Immature natural killer cell (primary cell): ENCODE measurements at places on chromosomes 7 and 10. TPM values are rescaled to one million over a fixed set of nuclear protein-coding genes. Genes with fewer than 3 reads are reported as not detected.

DNA sequence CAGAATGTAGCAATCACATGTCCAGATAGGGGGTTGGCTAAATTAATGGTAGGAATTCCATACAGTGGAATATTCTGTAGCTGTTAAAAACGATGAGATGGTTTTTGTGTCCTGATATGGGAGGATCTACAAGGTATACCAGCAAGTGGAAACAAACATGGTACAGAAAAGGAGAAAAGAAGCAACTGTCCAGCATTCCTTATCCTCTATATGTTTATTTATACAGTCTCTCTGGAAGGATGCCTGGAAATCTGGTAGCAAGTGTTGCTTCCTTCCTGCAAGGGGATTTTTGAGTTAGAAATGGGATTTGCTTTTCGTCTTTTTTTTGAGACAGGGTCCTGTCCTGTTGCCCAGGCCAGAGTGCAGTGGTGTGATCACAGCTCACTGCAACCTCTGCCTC lies 19.3 kb downstream of the IL15RA start:
- DNase-seq = no peak
- H3K36me3 ChIP-seq = peaks cover 3% of the 10 kb centered on the region
- H3K4me1 ChIP-seq = no peaks in the 10 kb centered on the region

DNA sequence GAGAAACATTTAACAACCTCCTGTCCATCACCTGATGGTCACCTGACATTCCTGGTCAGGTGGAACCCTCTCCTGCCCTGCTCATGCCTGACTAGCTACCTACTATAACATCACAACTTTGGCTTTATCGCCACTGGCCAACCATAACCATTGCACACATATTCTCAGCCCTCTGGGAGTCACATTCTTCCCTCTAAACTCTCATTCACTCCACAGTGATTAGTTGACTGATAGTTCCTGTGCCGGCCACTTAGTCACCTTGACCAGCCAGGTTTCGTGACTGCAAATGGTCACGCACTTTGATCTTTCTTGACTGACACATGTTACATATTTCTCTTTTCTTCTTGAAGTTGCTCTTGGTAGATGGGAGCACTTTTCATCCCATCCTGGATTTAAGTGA lies 50.1 kb downstream of the GNAI1 start:
- no peaks in the 10 kb centered on the region for H3K36me3 ChIP-seq
- H3K27me3 ChIP-seq = no peaks in the 10 kb centered on the region
- no peak overlapping the region for H3K4me3 ChIP-seq
- DNase-seq = no peak
- no peaks in the 10 kb centered on the region for H3K4me1 ChIP-seq

- no peak for DNase-seq
- no peaks in the 10 kb centered on the region for H3K36me3 ChIP-seq
- no peak overlapping the region for H3K4me3 ChIP-seq
- no peak overlapping the region for H3K27ac ChIP-seq
- H3K4me1 ChIP-seq = no peaks in the 10 kb centered on the region
- peaks cover 7% of the 10 kb centered on the region for H3K27me3 ChIP-seq
Observed at GRCh38 chr10:99369551-99369950, 40.4 kb downstream of the CNNM1 start.

Gene AKR1C8
- not detected for polyA plus RNA-seq

Gene GRM3
- polyA plus RNA-seq = not detected

GRCh38 chr10:29914986-29915785 lies 144.2 kb downstream of the JCAD start:
- H3K36me3 ChIP-seq = no peaks in the 10 kb centered on the region
- H3K4me1 ChIP-seq = no peaks in the 10 kb centered on the region
- H3K27me3 ChIP-seq = peaks cover 15% of the 10 kb centered on the region
- no peak for DNase-seq
- H3K4me3 ChIP-seq = no peak overlapping the region

DNA sequence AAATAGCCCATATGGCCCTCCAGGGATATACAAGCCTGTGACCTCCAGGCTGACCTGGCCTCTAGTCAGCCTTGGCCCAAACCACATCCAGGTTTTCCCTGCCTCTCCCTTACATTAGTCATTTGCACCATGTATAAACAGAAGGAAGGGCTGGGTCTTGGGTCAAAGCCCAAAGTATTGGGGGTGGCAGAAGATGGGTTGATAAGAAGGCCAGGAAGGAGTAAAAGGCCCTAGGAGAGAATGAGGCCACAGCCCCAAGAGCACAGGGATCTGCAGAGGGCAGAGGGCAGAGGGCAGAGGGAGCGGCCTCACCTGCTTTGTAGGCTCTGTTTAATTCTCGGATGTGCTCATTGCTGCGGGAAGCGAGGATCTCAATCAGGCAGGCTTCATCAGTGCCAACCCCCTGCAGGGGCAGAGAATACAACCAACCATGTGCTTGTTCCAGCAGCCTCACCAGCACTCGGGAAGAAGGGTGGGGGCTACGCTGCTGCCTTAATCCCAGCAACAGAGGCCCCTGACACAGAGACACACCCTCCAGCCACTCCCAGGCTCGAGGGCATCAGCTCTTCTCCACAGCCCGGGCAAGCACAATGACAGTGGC lies 31.3 kb downstream of the PLAC9 start:
- no peak overlapping the region for H3K4me3 ChIP-seq
- no peak overlapping the region for H3K27ac ChIP-seq
- peaks cover 24% of the 10 kb centered on the region for H3K36me3 ChIP-seq
- H3K27me3 ChIP-seq = peaks cover 4% of the 10 kb centered on the region
- DNase-seq = no peak

DNA sequence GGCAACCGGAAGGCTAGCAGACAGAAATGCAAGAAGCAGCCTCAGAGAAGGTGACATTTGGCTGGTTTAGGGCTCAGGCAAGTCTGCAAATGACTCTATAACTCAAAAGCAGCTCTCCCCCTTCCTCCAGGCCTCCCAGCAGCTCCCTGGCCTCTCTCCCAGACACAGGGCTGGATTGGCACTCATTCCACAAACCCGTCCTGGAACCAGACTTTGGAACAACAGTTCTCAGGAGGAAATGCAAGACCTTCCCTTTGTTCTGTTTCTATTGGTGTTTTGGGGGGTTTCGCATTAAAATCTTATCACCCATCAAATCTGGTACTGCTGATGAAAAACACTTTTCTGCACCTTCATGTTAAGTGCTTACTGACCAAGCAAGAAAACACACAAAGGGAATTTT lies 40.3 kb upstream of the EFCAB10 start:
- no peak for DNase-seq
- H3K27me3 ChIP-seq = no peaks in the 10 kb centered on the region
- no peak overlapping the region for H3K4me3 ChIP-seq
- H3K4me1 ChIP-seq = no peaks in the 10 kb centered on the region
- H3K27ac ChIP-seq = no peak overlapping the region

- H3K36me3 ChIP-seq = peaks cover 12% of the 10 kb centered on the region
- peaks cover 6% of the 10 kb centered on the region for H3K4me1 ChIP-seq
- DNase-seq = no peak
- no peaks in the 10 kb centered on the region for H3K27me3 ChIP-seq
Observed at GRCh38 chr7:105653441-105654005, 72.2 kb upstream of the EFCAB10 start.

DNA sequence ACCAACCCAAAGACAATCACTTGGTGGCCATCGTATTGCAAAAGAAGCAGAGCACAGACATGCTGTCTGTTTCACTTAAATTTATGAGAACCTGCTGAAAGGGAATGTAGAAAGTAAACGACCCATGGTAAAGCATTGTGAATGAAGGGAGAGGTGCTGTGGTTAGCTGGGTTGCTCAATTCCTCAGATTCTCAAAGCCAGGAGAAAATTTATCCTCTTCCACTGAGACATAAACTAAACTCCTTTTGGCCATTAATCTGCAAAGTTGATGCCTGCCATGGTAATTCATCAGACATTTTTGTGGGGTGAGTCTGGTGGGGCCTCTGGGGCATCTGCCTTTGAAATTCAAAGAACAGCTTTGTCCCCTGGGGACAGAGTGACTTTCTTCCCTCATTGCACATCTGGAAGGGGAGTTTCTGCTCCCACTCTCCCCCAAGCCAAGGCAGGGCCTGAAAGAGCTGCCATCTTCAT lies 951.0 kb downstream of the LRMDA start:
- no peak overlapping the region for H3K4me3 ChIP-seq
- no peak for DNase-seq
- H3K4me1 ChIP-seq = no peaks in the 10 kb centered on the region
- H3K27ac ChIP-seq = no peak overlapping the region
- H3K36me3 ChIP-seq = no peaks in the 10 kb centered on the region

DNA sequence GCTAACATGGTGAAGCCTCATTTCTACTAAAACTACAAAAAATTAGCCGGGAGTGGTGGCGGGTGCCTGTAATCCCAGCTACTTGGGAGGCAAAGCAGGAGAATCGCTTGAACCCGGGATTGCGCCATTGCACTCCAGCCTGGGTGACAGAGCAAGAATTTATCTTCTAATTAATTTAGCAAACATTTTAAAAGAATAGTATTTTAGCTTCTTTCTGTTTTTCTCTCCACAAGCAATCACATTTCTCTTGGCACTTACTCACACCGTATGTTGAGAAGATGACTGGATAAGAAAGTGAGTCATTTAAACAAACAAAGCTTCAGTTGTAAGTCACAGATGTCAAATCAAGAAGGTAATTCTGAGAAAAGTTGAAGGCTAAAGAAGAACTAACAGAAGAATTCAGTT lies 264.0 kb downstream of the ARL4A start:
- DNase-seq = no peak
- no peak overlapping the region for H3K4me3 ChIP-seq
- no peak overlapping the region for H3K27ac ChIP-seq
- no peaks in the 10 kb centered on the region for H3K27me3 ChIP-seq
- no peaks in the 10 kb centered on the region for H3K4me1 ChIP-seq

GRCh38 chr10:117005026-117005526 lies at the start of gene SHTN1:
SHTN1 (minus strand) TSS chr10:117005187; CDS start chr10:117005079, 108 bp downstream.
- DNase-seq = no peak
- H3K27ac ChIP-seq = no peak within 1 kb of the TSS
- peaks cover 3% of the 10 kb centered on the region for H3K36me3 ChIP-seq
- H3K4me1 ChIP-seq = peaks cover 5% of the 10 kb centered on the region

DNA sequence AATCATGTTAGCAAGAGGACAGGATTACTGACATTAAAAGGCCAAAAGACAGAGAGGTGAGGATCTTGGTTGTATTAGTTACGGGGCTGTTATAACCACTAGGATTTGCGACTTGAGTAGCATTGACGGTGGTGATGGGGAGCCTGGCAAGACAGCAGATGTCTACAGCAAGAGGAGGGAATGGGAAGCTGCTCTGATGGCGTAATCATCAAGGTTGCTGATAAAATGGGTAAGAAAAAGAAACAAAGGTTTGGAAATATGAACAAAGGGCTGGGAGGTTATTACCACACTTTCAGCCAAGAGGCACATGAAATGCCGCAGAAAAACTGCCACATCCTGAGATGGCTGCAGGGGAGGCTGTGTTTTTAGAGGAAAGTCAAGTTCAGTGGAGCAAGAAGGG lies 33.9 kb downstream of the TMEM229A start:
- no peak overlapping the region for H3K27ac ChIP-seq
- H3K4me1 ChIP-seq = no peaks in the 10 kb centered on the region
- H3K4me3 ChIP-seq = no peak overlapping the region
- no peaks in the 10 kb centered on the region for H3K36me3 ChIP-seq
- peaks cover 5% of the 10 kb centered on the region for H3K27me3 ChIP-seq

Gene BICC1
- not detected for polyA plus RNA-seq

- no peaks in the 10 kb centered on the region for H3K4me1 ChIP-seq
- no peak overlapping the region for H3K4me3 ChIP-seq
- peaks cover 1% of the 10 kb centered on the region for H3K27me3 ChIP-seq
- H3K36me3 ChIP-seq = no peaks in the 10 kb centered on the region
- H3K27ac ChIP-seq = no peak overlapping the region
Observed at GRCh38 chr10:78717200-78717599, 351.6 kb upstream of the ZMIZ1 start.

DNA sequence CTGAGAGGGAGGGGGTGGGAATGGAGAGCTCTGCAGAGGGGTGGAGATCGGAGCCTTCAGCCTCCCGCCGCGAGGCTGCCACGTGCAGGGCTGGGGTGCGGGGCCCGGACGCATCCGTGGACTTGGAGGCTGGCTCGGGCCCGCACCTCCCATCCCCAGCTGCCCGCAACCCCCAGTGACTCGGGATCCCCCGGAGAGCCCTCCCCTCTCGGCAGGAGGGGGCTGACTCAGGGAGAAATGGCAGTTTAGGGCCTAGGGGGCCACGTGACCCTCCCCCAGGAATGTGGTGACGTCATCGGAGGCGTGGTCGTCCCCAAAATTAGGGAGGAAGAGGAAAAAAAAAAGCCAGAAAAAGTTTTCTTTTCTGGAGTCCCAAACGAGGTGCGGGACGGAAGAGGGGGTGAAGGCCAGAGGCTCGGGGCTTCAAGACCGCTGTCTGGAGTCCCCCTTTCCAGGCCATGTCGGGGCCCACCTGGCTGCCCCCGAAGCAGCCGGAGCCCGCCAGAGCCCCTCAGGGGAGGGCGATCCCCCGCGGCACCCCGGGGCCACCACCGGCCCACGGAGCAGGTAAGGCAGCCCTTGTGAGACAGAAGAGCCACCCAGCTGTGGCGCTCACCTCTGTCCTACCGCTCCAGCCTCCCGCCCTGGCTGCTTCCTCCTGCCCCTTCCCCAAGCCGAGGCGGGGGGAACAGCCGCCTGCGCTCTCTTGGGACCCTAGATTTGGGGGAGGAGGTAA lies at the start of gene TRIP6:
TRIP6 (plus strand) TSS at position 348 of the 736 bp plus-strand sequence; CDS start at position 459, 111 bp downstream.
- peaks cover 2% of the 10 kb centered on the region for H3K27me3 ChIP-seq
- no peak within 1 kb of the TSS for H3K4me3 ChIP-seq
- peaks cover 2% of the 10 kb centered on the region for H3K4me1 ChIP-seq
- peaks cover 13% of the 10 kb centered on the region for H3K36me3 ChIP-seq
- no peak for DNase-seq

Gene STRIP2
- polyA plus RNA-seq = not detected

Gene FAM25G
- not detected for polyA plus RNA-seq

DNA sequence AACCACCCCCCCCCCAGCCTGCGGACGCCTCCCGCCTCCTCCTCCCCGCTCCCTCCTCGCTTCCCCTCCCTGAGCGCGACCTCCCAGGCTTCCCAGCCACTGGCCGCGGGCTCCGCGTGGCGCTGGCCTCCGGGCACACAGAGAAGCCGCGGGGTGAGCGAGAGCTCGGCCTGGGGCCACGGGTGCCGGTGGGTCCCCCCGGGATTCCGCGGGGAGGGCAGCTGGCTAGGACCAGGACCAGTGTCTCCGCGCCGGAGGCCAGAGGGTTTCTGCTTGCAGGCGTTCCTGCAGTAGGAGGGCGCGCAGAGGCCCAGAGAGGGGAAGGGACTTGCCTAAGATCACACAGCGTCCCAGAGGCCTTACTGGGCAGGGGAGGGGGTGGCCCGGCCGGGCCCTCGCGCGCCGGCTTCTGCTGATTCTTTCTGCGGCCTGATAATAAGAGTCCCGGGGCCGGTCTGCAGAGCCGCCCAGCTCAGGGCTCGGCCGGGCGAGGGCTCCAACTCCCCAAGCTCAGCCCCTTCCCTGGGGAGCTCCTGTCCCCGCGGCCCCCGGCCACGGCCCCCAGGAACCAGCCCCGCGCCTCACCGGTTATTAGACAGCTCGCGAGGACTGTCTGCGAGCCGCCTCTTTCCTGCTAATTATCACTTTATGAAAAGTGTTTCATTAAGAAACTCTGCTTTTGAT lies 10.1 kb downstream of the UNCX start:
- no peak for DNase-seq
- peaks cover 42% of the 10 kb centered on the region for H3K27me3 ChIP-seq
- H3K4me1 ChIP-seq = peaks cover 3% of the 10 kb centered on the region
- H3K4me3 ChIP-seq = no peak overlapping the region
- no peaks in the 10 kb centered on the region for H3K36me3 ChIP-seq
